Muscle of back (tissue), 13 donors: ENCODE measurements at places on chromosomes 12 and 14.

DNA sequence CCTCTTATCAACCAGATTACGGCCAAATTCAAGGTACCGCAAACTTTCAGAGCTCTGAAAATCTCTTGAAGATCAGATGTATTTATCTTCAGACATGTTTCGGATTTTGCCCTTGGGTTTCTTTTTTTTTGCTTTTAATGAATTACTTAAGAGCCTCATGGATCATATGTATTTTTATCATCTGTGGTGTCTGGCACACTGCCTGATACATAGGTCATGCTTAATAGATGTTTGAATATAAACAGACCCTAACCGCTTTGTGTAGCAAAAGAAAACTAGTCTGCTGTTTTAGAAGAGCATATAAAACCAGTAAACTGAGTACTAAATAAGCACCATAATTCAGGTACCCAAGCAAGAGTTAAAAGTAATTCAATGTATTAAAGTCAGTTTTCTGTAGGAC, 20.1 kb upstream of the TBK1 start:
- DNase-seq, result no peak

GRCh38 chr12:5267603-5268423, 164.1 kb upstream of the NTF3 start:
- no peak for DNase-seq

DNA sequence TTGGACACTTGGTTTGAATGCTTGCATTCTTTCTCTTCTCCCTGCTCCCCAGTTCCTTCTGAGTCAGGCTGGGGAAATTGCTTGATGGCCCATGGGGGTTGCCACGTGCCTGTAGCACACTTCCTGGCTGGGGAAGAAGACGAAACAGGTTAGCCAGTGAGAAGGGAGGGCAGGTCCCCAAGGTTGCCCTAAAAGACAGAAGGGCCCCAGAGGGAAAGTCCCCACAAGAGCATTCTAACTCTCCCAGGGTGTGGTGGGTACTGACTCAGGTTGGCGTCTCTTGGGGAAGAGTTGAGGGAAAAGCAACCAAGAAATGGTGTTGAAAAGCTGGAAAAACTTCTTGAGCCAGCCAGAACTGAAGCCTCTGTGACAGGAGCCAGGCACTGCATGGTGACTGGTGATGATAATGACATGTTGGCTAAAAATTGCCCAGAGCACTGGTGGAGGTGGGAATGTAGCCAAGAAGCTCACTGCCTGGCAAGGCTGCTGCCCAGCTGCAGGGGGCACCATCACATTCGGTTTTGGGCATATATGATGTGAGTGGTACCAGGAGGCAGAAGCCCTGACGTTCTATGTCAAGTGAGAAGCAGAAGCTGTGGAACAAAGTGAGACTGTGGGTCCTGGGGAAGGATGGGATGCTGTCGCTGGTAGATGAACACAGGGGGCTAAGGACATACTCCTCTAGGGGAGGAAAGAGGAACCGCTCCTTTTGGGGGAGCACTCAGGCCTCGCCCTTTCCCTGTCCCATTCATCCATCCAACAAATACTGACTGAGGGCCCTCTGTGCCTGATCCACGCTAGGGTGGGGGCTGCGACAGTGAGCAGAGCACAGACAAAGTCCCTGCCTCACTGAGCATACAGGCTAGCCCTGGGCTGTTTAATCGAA, 8.1 kb upstream of the RABGGTA start:
- no peak for DNase-seq

DNA sequence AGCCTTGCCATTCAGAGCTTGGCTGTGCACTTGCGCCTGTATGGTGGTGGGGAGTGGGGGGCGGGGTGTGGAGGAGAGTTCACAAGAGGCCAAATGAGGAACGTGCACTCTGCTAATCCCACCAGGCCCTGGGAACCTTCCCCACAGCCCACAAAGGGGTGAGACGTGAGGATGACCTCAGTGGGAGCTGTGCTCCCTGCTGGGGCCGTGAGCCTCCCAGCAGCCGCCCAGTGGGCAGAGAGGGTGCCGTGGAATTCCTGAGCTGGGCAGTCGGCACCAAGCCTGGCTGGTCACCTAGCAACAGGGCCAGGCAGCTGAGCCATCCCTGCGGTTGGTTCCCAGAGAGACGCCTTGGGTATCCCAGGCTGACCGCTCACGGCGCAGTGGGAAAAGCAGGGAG, 53.7 kb downstream of the CCNK start:
- DNase-seq, result no peak

- DNase-seq, result no peak
Observed at GRCh38 chr14:55638665-55639064, 58.7 kb downstream of the KTN1 start.

- peak; percentile 45 for DNase-seq
Observed at GRCh38 chr12:109291521-109292341, 17.4 kb downstream of the FOXN4 start.

GRCh38 chr14:26124896-26125438, 472.9 kb downstream of the NOVA1 start:
- DNase-seq, result no peak

GRCh38 chr14:105733081-105734065, 207.0 kb downstream of the TMEM121 start:
- DNase-seq, result no peak

DNA sequence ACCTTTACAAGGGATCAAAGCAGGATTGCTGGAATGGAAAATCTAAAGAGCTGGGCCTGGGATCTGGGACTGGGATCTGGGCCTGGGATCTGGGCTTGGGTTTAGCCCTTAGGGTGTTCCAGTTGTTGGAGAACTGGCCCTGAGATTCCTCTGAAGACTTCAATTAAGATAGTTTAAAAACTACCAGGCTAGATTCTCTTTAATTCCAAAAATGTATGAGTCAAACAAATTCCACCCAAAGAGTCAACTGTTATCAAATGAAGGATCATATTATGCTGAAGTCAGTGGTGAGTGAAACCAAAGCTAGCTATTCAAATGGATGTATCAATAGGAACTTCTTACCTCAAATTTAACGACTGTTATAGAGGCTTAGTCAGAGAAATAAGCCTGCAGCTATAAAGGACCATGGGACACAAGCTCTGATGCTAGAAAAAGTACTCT, 40.5 kb downstream of the LIMA1 start:
- DNase-seq, result peak; percentile 64

- DNase-seq, result peak; percentile 56
Observed at GRCh38 chr12:26028953-26029735, 70.7 kb downstream of the RASSF8 start.

GRCh38 chr12:1583421-1584078, 10.8 kb downstream of the FBXL14 start:
- peak; percentile 90 for DNase-seq

GRCh38 chr12:15605881-15606590, 183.2 kb downstream of the EPS8 start:
- DNase-seq, result no peak

DNA sequence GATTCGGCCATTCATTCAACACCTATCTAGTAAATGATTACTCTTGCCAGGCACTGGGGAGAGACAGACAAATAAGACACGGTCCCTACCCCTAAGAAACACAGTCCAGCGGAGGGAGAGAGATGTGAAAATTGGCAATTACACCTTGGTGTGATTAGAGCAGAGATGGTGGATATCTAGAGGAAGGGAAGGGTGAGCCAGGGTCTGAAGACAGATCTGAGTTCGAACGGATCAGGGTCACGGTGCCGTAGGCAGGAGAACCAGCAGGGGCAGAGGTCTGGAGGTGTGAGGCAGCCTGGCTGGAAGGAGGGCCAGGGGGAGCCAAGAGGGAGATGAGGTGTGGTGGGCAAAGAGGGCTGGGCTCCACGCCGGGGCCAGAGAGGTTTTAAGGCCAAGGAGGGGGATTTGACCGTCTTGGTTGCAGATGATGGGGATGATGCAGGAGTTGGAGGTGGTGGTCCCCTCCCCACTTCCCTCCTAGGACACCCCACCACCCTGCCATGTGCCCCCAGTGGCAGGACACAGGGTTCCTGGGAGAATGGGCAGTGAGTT, 27.1 kb downstream of the FAM222A start:
- DNase-seq, result no peak

- DNase-seq, result peak; percentile 77
Observed at GRCh38 chr14:55771242-55771981, 191.4 kb downstream of the KTN1 start.

- DNase-seq, result peak; percentile 86
Observed at GRCh38 chr12:41956353-41956752, 188.3 kb downstream of the GXYLT1 start.

DNA sequence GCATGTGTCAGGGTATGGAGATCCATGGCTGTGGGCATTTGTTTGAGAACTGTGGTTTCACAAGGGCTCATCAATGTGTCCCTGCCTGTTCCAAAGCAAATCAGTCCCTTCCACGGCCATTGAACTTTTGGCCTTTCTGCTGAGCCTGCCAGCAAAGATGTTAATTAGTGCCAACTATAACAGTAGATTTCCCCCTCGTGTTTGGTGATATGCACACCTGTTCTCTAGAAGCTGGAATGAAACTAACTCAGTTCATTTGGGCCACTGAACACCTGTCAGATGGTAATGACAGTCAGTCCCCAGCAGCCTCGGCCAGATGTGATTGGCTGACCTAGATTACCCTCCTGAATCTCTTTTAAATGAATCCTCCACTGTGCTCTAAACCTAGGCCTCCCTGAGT, 43.2 kb downstream of the IRAK3 start:
- no peak for DNase-seq

GRCh38 chr12:14948672-14949071, 10.3 kb upstream of the ERP27 start:
- DNase-seq, result peak; percentile 78

DNA sequence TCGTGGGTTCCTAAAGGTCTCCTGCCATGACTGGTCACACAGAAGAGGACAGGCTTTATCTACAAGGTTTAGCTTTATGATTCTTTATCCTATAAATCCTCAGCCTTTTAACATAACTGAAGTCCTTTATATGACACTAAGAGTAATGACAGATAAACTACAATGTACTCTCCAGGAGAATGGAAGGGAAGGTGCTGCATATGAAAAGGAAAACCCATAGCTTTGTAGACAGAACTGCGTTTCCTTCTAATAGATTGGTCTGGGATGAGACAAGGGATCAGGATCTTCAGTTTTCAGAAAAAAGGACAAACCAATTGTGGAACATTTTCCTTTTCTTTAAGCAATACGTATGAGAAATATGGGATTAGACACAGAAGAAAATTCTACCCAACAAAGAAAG, 201.1 kb upstream of the NPAS3 start:
- DNase-seq, result no peak

GRCh38 chr14:101755591-101756324, 5.8 kb upstream of the PPP2R5C start:
- no peak for DNase-seq

GRCh38 chr14:104278214-104278534, 139.8 kb downstream of the KIF26A start:
- no peak for DNase-seq

GRCh38 chr12:30652034-30652696, 43.5 kb downstream of the IPO8 start:
- no peak for DNase-seq

- DNase-seq, result no peak
Observed at GRCh38 chr14:104739546-104740516, 13.1 kb upstream of the SIVA1 start.

- peak; percentile 82 for DNase-seq
Observed at GRCh38 chr14:69129264-69129880, 23.5 kb downstream of the DCAF5 start.

DNA sequence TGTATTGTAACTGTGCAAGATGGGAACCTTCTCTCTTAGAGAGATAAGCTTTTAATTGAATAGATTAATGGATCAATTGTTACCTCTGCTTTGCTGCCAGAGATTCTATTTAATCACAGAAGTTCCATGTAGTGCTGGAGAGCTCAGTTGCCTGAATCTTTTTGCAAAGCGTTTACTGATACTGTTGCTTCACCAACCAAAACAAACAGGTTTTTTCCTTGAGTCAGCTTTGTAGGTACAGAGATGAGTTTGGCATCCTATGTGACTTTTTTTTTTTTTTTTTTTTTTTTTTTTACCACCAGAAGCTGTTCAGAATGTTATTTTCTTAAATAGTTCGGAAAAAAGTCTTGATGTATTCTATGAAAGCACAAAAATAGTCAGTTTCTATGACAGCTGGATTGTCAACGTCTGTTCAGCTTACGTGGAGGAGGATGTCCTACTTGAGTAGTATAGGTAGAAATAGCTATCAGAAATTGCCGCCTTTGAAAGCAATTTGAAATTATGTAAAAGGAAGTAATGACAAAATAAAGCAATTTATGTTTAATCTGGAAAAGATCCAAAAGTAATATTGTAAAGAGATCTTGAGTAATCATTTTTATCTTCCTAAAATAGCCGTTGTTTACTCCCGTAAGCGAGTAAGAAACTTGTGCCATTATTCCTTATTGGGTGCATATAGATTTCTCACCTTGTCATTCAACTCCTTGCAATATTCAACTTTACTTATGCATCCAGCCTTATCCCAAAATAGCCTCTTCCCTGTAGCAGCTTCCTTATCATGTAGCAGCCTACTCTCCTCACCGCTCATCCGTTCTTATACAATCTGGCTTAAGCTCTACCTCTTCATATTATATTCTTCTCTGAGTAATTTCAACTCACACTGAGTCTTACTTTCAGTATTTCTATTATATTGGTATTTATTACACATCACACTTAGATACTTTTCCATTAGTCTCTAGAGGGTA, 5.2 kb downstream of the LRRK2 start:
- no peak for DNase-seq

- no peak for DNase-seq
Observed at GRCh38 chr14:103022685-103023044, 34.7 kb downstream of the CDC42BPB start.

- no peak for DNase-seq
Observed at GRCh38 chr14:92164958-92165357, 43.2 kb downstream of the CPSF2 start.

DNA sequence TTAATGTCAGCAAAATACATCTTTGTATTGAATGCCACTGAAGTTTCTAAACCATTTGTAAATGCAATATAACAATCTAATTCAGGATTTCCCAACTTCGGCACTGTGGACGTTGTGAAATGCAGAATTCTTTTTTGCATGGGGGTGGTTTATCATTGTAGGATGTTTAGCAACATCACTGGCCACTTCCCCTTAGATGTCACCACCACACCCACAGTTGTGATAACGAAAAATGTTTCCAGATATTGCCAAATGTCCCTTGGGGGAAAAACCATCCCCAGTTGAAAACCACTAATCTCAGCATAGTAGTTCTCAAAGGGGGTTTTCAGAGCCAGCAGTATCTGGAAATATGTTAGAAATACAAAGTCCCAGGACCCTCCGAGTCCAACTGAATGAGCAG, 203.3 kb downstream of the NAV3 start:
- no peak for DNase-seq

DNA sequence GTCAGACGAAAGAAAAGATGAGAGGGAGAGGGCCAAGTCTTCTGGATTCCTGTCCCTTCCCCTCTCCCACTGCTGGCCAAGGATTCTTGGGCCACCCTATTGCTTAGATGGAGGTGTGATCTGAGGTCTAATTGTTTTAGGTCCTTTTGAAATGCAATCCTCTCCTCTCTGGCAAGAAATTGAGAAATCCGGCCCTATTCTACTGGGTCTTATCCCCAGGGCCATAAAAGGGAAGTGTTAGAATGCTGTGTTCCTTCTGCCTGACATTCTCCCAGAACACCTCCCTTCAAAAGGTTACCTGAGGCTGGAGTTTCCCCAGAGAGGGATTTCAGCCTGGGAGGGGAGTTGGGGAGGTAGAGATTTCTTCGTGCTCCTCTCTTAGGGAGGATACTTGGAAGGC, 4.4 kb downstream of the WNT5B start:
- DNase-seq, result no peak

- DNase-seq, result peak; percentile 47
Observed at GRCh38 chr14:93941293-93941910, 14.3 kb downstream of the FAM181A start.
